Heart right ventricle (tissue), 16 donors: ENCODE measurements at places on chromosomes 6 and 20.

DNA sequence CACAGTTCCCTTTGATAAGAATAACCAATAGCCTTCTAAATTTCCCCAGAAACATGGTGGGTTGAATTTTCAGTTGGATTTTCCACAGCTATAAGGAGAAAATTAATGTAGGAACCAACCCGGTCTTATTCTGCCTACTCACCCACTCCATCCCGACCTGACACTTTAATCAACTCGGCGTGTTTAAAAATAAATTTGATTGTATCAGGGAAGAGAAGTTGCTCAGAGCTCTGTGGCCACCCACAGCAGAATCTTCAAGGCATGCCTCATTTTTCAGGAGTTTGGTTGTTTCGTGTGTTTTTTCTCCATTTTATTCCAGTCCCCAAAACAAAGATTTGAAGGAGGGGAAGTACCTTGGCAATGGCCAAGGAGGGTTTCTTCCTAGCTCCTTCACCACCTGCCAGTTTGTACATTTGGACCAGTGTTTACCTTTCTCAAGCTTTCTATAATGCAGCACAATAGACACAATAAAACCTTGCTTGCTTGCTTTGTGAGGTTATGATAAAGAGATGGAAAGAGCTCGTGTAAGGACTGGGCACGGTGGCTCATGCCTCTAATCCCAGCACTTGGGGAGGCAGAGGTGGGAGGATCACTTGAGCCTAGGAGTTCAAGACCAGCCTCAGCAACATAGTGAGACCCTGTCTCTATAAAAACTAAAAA lies 297.2 kb upstream of the JARID2 start:
- DNase-seq: no peak

- DNase-seq: no peak
Observed at GRCh38 chr6:8172530-8172929, 70.2 kb upstream of the EEF1E1 start.

DNA sequence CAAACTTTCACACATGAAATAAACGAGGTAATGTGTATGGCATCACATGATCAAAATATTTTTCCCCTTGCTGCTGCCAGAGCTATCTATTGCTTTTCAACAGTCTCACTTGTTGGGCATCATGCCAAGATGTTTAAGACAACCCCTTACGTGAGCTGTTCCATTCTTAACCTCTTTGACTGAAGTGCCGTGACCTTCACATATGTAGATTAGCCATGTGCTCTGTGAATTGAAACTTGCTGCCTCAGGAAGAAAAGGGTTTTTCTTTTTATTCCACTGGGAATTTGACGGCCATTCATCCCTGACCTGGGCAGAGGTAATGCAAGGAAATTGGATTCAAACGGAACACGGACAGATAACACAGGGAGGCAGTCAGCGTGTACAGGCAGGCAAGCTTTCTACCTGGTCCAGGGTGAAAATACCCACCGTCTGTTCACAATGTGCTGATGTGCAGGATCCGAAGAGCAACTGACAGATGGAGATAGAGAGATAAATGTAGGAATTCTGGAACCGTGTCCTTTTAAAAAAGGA lies 14.2 kb downstream of the ARID1B start:
- no peak for DNase-seq

GRCh38 chr6:7909323-7910276 lies 988 bp downstream of the TXNDC5 start:
- peak; percentile 56 for DNase-seq

GRCh38 chr20:18742841-18743240 lies 70.7 kb upstream of the SCP2D1 start:
- DNase-seq: no peak

DNA sequence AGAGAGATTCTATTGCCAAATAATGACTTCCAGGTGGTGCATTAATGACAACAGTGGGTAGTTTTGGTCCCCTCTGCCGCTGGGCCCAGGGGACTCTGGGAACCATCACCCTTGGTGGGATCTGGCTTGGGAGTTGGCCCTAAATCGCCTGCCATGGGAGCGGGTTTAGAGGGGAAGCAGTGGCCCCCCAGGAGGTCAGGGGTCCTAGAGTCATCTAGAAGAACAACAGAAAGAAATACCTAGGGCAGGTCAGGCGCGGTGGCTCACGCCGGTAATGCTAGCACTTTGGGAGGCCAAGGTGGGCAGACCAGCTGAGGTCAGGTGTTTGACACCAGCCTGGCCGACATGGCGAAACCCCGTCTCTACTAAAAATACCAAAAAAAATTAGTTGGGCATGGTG lies 17.8 kb upstream of the ARFGEF2 start:
- DNase-seq: no peak

- DNase-seq: peak; percentile 9
Observed at GRCh38 chr6:67766057-67766456, 869.0 kb upstream of the ADGRB3 start.

GRCh38 chr6:87066449-87067333 lies 28.2 kb downstream of the CGA start:
- peak; percentile 40 for DNase-seq

- no peak for DNase-seq
Observed at GRCh38 chr20:42366626-42367025, 748.4 kb upstream of the CHD6 start.

DNA sequence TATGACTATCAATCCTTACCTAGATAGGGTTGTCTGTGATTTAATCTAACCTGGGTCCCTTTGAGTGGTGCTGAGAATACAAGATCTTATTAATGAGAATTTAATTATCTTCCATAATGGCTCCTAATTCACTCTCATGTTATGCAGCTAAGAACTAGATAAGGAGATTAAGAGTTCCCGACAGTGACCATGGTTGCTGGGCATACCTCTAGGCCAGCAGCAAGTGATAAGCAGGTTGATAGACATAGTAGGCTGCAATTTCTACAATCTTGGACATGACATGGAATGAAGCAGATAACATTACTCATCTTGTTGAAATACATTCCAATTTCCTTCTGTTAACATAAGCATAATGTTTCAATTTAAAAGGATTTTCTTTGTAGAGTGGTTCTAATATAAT lies 27.1 kb downstream of the SPACA1 start:
- no peak for DNase-seq

- DNase-seq: no peak
Observed at GRCh38 chr6:140446241-140446640, 1071.8 kb upstream of the CITED2 start.

- no peak for DNase-seq
Observed at GRCh38 chr6:83633149-83633548, 75.8 kb downstream of the SNAP91 start.

- DNase-seq: no peak
Observed at GRCh38 chr6:63672582-63673129, 37.1 kb downstream of the PHF3 start.

- peak; percentile 35 for DNase-seq
Observed at GRCh38 chr20:17825252-17825959, 125.6 kb downstream of the BANF2 start.

DNA sequence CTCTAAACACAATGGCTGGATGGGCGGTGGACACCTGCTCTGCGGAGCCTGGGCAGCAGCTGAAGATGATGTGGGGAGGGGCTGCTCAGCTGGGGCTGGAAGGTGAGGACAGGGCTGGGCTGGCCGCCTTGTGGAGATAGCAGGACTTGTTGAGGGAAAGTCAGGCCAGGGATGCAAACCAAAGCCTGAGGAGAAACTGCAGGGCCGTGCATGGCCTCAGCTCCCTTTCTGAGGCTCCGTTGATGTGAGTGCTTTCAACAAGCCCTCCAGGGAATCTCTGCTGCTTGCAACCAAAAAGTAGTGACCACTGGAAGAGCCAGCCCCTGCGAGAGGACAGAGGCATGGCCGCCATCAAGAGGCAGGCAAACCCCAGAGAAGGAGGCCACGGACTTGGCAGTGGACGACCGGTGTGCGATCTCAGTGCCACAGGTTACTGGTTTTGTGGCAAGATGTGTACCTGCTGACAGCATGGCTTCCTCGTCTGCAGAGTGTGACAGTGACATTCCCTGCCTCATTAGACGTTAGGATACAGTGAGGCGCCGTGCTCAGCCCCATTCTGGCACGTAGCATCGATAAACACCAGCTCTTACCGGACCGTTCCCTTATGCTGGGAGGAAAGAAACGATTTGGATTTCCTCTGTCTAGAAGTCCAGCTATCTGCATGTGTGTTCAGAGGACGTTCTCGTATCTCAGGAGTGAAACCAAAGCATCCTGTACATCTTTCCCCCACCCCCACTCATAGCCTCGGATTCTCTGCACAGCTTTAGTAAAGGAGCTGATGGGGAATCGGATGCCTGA lies 37.9 kb downstream of the ERMARD start:
- DNase-seq: no peak

DNA sequence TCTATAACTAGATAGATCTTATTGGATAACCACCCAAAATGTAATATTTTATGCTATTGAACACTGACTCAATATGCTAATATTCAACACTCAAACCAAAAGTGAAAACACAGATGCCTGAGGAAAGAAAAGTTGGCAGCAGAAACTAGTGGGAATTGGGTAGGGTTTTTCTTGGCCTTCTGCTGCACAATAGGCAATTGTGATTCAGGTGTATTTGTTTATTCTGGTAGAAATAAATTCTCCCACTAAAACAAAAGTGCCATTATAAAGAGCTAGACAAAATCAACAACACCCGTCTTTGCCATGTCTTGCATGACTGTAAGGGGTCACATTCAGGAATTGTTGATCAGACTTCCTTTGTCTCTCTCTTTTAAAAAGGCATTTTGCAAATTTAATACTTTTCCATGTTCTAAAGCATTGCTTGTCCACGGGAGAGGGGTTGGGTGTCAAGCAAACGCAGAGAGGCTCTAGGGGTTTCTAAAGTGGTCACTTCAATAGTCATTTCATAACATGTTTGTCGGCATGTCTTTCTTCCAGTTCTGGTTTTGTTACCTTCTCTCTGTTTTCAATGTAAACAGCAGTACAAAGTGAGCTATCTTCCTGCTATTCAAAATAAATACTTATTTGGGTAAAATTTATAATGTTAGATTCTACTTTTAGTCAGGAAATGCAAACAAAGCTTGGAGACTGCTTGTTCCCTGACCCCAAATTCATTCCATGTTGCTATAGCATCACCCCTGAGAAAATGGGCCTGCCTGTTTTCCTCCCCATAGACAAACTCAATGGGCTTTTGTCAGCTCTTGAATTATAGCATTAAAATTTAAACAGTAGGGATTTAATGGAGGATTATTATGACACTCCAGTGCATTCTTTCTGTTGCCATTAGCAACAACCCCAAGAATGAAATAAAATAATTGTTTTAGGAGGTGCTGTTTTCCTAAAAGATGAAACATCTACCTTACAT lies 217.0 kb upstream of the CCN2 start:
- DNase-seq: no peak

DNA sequence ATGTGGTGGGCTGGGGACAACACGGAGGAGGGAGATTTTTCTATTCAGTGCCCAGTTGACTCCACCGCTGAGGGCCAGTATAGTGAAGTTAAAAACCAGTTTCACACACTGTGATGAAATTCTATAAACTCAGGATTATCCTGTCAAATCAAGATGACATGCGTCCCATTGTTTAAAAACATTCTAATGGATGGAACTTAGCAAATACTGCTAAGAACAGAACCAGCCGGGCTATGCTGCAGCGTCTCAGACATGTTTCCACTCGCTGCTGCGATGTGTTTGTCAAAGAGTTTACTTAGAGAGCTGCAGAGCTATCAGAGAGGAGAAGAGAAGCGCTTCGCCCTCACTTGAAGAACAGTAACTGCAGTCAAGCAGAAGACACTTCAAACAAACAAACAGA lies 212.6 kb upstream of the FOXQ1 start:
- no peak for DNase-seq

DNA sequence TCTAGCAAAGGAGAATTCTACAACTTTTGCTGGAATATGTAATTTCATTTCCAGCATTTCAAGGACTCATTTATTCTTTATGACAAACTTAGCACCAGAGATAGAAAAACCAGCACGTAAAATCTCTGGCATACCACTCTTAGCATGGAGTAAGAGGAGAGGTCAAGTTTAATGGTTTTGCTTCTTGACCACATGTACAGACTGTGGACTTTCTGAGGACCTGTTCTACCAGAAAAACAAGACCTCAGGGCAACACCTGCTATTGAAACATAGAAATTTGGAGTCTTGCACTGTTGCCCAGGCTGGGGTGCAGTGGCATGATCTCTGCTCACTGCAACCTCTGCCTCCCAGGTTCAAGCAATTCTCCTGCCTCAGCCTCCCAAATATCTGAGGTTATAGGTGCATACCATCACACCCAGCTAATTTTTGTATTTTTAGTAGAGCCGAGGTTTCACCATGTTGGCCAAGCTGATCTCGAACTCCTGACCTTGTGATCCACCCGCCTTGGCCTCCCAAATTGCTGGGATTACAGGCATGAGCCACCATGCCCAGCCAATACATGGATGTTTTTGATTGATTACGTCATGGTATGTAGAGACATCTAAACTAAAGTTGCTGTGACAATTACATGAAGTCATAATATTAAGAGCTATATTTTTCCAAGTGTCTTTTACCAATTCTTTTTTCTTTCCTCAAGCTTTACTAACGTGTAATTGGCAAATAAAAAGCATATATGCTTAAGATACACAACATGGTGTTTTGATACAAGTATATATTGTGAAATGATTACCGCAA lies 36.1 kb downstream of the CRYBG1 start:
- DNase-seq: no peak

DNA sequence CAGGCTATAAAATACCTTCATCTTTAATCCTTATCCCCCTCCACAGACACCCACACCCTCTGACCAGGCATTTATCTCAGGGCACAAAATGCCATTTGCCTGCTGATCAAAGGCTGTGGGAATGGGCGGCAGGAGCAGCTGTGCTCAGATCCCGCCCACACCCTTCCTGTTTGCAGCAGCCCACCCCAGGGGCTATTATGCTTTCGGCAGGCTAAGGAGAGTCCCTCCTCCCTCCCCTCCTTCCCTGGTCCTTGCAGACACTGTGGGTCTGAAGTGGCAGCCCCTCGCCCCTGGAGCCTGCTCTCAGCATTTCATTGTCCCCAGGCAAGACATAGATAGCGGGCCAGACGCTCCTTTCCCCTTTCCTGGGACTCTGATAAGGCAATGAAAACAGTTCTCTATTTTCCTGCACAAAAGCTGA lies 220.8 kb upstream of the HEY2 start:
- DNase-seq: no peak

GRCh38 chr20:51439160-51439689 lies 103.3 kb downstream of the NFATC2 start:
- DNase-seq: no peak

- DNase-seq: no peak
Observed at GRCh38 chr6:72132427-72132826, 246.1 kb downstream of the RIMS1 start.

DNA sequence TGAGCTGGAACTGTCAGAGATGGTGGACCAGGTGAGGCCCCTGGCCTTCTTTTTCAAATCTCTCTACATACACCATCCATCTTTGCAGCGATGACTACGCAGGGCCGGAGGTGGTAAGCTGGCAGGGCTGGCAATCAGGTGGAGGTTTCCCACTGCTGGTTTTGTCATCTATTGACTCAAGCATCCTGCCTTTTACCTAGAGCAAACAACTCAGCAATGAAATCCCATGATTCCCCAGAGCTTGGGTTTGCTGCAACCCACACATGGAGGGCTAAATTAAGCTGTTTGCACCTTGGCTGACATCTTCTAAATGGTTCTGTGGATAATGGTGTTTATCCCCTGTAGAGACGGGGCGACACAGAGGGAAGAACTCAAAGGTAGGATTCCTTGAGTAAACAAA lies 170.2 kb downstream of the SCP2D1 start:
- DNase-seq: no peak
